ENCODE measurements at places on chromosomes 4 and X.

GRCh38 chrX:50712777-50713176 is 101.2 kb downstream of the SHROOM4 start:
- DNase-seq = no peak

DNA sequence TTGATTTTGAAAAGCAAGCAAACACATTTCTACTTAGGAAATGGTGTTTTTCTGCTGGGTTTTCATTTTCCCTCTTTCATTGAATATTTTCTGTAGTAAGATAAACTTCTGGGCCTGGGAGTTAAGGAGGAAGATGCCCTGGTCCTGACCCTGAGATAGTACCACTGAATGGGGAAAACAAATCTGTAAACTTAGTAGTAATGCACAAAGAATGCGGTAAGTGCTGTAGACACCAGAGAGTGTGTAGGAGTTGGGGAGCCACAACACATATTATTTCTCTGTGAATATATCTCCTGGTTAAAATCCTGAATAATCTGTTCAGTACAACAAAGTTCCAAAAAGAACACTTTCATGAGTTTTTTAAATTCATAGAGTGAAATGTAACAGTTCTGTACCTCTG is 178.3 kb downstream of the MAPK10 start:
- DNase-seq = peak; percentile 32

- DNase-seq = no peak
These were observed 19.5 kb upstream of the ANXA3 start for GRCh38 chr4:78532046-78532445.

GRCh38 chr4:101190751-101191150 is 156.6 kb downstream of the PPP3CA start:
- DNase-seq = no peak

DNA sequence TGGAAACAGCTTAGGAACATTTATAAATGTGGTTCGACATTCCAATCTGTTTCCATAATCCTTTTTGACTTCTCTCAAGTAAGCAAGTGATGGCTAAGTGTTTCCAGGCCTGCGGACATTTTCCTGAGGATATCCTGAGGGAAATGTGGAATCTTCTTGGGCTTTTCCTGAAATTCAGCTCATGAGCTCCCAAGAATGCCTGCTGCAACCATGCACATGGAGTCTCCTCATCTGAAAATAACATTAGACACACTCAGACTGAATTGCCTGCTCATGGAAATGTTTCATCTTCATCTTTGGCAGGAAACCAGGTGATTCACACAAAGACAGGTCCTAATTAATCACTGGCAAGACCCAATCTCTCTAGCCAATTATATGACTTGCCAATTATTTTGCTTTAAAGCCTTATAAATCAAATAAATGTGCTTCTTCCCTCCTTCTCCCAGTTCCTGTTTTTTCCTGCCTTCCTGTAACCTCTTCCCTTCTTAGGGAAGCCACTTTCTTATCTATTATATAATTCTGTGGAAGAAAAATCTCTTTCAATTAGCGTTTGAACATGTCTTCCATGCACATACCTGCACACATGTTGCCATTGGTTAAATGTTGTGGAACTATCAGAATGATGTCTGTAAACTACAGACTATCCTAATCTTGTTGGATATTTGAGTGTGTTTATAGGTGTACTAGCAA is 104.6 kb upstream of the MXRA5 start:
- DNase-seq = no peak

DNA sequence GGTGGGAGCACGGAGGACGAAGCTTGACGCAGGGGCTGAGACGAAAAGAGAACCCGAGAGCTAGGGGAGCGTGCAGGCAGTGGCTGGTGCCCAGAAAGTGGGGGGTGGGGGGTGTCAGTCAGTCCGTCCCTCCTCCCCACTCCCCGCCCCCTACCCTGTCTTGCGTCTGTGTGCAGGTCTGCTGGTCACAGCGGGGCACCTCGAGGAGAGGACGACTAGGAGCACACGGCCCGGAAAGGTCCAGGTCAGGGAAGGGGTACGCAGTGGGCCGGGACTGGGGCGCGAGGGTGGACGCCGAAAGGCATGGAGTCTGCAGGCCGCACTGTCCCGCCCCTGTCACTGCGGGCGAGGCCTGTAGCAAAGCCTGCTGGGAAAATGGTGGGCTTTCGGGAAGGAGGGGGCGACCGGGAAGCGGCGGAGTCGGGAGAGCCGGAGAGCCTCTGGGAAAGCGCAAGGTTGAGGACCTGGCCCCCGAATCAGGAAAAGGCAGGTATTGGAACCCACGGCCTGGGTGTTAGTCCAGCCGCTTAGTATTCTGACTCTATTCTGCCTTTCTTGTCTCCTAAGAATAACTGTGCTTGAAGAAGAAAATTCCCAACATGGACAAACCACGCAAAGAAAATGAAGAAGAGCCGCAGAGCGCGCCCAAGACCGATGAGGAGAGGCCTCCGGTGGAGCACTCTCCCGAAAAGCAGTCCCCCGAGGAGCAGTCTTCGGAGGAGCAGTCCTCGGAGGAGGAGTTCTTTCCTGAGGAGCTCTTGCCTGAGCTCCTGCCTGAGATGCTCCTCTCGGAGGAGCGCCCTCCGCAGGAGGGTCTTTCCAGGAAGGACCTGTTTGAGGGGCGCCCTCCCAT is 769 bp downstream of the TCEAL1 start:
- DNase-seq = peak; percentile 60

- no peak for DNase-seq
These were observed 3.2 kb upstream of the ADH1B start for GRCh38 chr4:99324361-99324760.

GRCh38 chrX:73457306-73457705 is 10.5 kb downstream of the CDX4 start:
- peak; percentile 0 for DNase-seq

DNA sequence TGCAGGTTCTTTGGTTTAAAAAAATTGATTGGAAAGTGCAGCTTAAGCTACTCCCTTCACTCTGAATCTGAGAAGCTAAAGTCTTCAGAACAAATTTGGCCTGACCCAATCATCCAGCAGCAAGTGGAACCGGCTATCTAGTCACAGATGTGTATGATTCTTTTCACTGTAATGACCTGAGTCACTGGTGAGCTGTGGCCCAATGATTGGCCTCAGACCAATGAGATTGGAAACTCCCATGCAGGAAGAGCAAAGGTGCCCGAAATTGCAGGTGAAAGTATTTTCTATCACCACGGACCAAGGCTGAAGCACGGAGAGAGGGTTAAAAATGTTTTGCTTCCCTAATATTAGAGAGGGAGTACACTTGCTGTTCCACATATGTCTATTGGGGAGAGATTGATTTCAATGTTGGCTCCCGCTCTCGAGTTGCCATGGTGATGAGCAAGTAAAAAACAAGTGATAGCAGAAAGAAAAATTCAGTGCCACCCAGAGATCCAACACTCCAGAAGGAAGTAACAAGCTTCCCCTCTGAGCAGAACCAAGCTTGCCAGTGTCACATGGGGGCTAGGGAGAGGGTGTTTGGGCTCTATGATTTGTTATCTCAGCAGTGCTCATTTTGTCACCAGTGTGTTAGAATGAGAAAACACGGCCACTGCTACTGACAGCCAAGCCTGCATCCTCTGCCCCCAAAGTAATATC is 11.2 kb downstream of the RIPPLY1 start:
- DNase-seq = no peak

DNA sequence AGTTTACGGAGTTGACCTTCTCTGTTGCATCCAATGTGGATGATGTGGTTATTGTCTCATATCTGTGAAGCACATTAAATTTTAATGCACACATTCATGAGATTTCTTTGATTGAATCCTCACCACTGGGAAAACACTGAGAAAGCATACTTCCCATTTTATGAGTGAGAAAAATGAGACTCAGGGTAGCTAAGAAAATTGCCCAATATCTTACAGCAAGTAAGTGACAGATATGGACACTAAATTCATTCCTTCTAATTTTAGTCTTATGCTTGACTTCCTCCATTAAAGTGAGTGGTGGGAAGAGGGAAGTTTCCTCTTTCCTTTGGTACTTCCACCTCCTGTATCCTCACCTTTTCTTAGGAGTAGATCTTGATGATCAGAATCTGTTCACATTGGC is 504.8 kb upstream of the BOD1L1 start:
- DNase-seq = no peak

GRCh38 chr4:143386812-143387211 is 50.1 kb downstream of the GAB1 start:
- no peak for DNase-seq

GRCh38 chr4:26257850-26258249 is 63.0 kb upstream of the RBPJ start:
- no peak for DNase-seq

DNA sequence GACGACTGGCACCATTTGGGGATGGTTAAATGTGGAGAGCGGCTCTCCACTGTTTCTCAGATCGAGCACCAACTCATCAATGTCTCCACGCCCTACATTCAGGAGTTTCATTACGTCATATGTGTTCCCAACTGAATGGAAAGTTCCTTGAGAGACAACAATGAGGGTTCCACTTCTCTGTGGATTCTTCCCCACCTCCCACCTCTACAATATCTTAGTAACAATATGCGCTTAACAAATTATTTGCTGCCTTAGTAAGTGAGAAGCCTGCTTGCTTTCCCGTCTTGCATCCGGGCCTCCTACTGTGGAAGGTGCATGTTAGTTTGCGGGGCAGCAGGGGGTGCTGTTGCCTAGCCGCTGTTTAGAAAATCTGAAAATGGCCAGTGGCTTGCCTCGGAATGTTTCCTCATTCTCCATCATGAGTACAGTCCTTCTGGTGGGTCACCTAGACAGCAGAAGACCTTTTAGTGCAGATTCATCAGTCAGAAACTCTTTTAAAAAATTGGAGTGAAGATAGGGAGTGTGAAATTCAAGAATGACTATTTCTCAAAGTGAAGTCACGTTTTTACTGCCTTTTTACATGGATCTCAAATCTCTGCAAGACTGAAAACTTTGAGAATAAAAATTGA is 55.7 kb downstream of the PHOX2B start:
- peak; percentile 67 for DNase-seq

DNA sequence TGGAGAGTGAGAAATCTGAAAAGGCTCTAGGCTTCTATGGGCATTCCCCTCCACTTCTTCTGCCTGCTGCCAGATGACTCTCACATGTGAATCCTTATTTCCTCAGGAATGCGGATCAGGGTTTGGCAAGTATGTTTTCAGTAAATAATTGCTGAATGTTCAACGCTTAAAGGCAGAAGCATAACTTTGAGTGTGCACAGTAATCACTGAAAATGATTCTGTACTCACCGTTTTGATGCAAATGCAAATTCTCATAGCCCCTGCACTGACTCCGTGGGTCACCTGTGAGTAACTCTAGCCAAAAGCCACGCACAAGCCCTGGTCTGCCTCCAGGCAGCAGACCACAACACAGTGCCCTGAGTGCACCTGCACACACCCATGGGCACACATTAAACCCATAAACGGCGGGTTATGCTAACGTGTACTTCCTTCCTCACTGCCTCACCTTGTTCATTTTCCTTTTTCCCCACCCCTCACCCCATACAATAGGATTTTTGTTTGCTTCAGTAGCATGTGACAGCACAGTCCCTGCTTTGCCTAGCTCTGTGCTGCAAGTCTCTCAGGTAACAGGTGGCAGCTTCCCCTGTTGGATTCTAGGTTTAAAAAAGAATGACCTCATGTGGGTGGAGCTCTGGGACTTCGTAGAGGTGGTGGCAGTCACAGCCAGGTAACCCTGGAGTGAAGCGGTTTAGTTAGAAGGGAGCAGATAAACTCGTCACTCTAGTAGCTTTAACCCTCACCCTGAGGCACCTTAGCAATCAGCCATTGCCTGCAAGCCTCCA is at the start of gene ARHGEF38:
ARHGEF38 (plus strand) TSS at position 656 of the 782 bp plus-strand sequence. CDS start 146 bp downstream, outside the sequence.
- peak; percentile 24 for DNase-seq

DNA sequence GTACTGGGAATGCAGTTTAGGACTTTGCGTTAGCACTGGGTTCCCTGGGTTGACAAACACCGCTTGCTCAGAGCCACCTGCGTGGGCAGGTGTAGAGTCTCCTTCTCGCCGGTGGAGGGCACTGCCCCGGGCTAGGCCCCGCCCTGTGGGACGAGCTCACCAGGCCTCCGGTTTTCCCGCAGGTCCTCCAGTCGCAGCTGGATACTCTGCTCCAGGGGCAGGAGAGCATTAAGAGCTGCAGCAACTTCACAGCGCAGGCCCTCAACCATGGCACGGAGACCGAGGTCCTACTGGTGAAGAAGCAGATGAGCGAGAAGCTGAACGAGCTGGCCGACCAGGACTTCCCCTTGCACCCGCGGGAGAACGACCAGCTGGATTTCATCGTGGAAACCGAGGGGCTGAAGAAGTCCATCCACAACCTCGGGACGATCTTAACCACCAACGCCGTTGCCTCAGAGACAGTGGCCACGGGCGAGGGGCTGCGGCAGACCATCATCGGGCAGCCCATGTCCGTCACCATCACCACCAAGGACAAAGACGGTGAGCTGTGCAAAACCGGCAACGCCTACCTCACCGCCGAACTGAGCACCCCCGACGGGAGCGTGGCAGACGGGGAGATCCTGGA is 49.2 kb upstream of the MND1 start:
- no peak for DNase-seq

DNA sequence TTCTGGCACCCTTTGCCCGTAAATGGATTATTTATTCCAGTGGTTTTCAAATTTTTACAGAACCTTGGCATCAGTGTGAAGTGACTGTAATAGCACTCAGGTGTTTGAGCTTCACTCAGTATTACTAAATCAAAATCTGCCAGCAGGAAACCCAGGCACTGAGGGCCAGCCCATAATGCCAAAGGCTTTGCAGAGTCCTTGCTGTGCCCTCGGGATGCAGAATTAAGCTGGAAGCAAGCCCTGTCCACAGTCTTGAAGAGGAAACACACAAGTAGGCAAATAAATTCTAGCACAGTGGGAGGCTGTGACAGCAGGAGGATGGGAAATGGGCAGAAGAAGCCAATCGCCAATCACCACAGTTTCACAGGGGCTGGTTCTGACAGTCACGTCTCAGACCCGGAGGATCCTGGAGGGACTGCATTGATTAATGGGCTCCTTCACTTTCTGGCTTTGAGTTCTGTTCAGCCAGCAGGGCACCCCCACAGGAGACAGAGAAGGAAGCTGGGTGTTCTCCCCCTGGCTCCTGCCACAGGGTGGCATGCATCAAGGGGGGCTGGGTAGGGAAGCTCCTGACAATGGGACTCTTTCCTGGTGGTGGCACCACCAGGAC is 138.8 kb downstream of the MTNR1A start:
- DNase-seq = no peak

- DNase-seq = peak; percentile 15
These were observed 9.2 kb downstream of the VSIG4 start for GRCh38 chrX:66030505-66031317.

GRCh38 chr4:26081795-26082498 is 167.9 kb downstream of the SMIM20 start:
- peak; percentile 66 for DNase-seq

- DNase-seq = no peak
These were observed 96.6 kb upstream of the ADRA2C start for GRCh38 chr4:3669553-3669949.

- peak; percentile 82 for DNase-seq
These were observed 119.1 kb downstream of the SH3RF1 start for GRCh38 chr4:169151671-169152070.

DNA sequence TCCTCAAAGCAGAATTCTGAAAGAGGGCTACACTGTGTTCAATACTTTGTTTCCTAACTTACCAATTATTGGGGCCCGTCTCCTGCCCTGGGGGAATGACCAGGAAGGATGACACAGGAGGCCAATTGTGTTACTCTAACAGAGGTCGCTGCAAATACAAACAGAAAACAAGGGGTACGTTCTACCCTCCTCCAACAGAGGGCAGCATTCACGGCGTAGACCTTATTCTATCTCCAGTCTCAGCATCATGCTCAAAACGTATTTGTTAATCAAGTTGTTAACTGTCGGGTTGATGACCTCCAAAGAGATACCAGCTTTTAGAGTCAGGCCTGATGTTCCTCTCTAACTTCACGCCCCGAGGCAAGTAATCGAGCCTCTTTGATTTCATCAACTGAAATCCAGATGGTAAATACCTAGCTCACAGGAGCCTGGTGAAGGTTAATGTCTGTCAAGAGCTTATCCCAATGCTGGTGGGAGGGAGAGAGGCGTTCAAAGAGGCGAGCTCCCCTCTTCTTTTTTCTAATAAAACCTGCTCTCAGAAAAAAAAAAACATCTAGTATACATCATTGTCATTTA is 181.0 kb upstream of the KCNIP4 start:
- DNase-seq = peak; percentile 56

Data from cardiac fibroblast (primary cell).